ENCODE measurements at places on chromosomes 3 and 15. TPM values are rescaled to one million over a fixed set of nuclear protein-coding genes. Genes with fewer than 3 reads are reported as not detected.

The VPS8 gene
- 73.7 TPM for total RNA-seq

The TMEM207 gene
- not detected for total RNA-seq

The GREM1 gene
- 1,377 TPM for total RNA-seq

The PAK6 gene
- 0.32 TPM for total RNA-seq

The PTH1R gene
- 11.0 TPM for total RNA-seq

The CHRM5 gene
- total RNA-seq: under 0.01 TPM

The TMEM158 gene
- 64.1 TPM for total RNA-seq

The SCN11A gene
- total RNA-seq: under 0.01 TPM

The UBA5 gene
- 88.0 TPM for total RNA-seq

The GOLGA6L10 gene
- 0.36 TPM for total RNA-seq

The PYDC2 gene
- not detected for total RNA-seq

The ISL2 gene
- 0.12 TPM for total RNA-seq

The TMEM212 gene
- not detected for total RNA-seq

The CDHR4 gene
- not detected for total RNA-seq

The SLC25A38 gene
- 26.5 TPM for total RNA-seq

The RNU5B-1 gene
- not detected for total RNA-seq

The ENTPD3 gene
- total RNA-seq: 0.12 TPM

The CYP8B1 gene
- not detected for total RNA-seq

The TNFAIP8L3 gene
- 2.7 TPM for total RNA-seq

The FHIT gene
- total RNA-seq: 1.3 TPM

The HIGD2B gene
- total RNA-seq: not detected

The PRTG gene
- total RNA-seq: 0.49 TPM

The C3orf20 gene
- not detected for total RNA-seq

The LEKR1 gene
- total RNA-seq: 0.81 TPM

The TRH gene
- total RNA-seq: not detected

The MLH1 gene
- 44.1 TPM for total RNA-seq

The CTXND1 gene
- not detected for total RNA-seq

The SPG21 gene
- 92.3 TPM for total RNA-seq

The MEX3B gene
- total RNA-seq: 2.3 TPM

The FBLN2 gene
- total RNA-seq: 493 TPM

The RAB6B gene
- total RNA-seq: 0.81 TPM

The P2RY14 gene
- 0.16 TPM for total RNA-seq

The TARS3 gene
- 10.8 TPM for total RNA-seq

The SLC22A13 gene
- total RNA-seq: 0.97 TPM

The GOLGA8M gene
- total RNA-seq: 0.16 TPM

The CAPN3 gene
- 1.9 TPM for total RNA-seq

The UCN2 gene
- 2.6 TPM for total RNA-seq

The MORC1 gene
- not detected for total RNA-seq

The TMA7 gene
- 59.2 TPM for total RNA-seq

The RTP3 gene
- not detected for total RNA-seq

The ABI3BP gene
- total RNA-seq: 61.1 TPM

The TLR9 gene
- total RNA-seq: not detected

The TTLL13 gene
- total RNA-seq: 0.16 TPM

The ATP2B2 gene
- total RNA-seq: not detected

The AADACL2 gene
- not detected for total RNA-seq

The ACAN gene
- total RNA-seq: 8.6 TPM

The SOX2 gene
- total RNA-seq: 6.3 TPM

The GPR149 gene
- total RNA-seq: not detected

The CX3CR1 gene
- 0.16 TPM for total RNA-seq

The CFAP100 gene
- total RNA-seq: not detected

The PLA1A gene
- total RNA-seq: not detected

The UROC1 gene
- not detected for total RNA-seq

The IL5RA gene
- not detected for total RNA-seq

The SERINC4 gene
- total RNA-seq: 0.12 TPM

The ST6GAL1 gene
- 4.6 TPM for total RNA-seq

The LINGO1 gene
- not detected for total RNA-seq

The AGBL1 gene
- not detected for total RNA-seq

The TRPM1 gene
- not detected for total RNA-seq
